ENCODE measurements at places on chromosomes 4 and X.

DNA sequence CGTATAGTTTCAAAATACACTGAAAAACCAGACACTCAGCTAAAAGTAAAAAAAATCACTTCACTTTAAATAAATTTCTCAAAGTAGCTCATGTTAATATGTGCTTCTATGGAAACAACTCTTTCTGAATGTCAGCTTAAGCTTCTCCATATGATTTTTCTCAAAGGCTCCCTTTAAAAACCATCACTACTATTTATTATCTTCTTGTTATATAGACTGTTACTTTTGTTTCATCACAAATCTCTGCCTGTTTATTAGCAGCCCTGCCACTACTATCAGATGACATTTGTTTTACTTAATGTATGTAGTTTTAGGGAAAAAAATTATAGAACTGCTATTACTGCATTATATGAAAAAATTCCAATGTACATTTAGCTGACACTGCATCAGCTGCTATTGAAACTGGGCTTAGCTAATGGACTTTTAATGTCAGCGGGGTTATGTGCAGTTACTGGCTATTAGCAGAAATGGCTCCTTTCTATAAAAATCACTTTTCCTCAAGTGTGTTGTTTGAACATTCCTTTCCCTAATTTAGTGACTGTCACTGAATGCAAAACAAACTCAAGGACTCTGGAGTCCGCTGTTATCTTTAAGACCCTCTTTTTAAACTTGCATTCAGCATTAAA is 10.8 kb downstream of the UNC5C start:
- no peak for DNase-seq

GRCh38 chrX:134725103-134725690 is 66.9 kb upstream of the PLAC1 start:
- DNase-seq = no peak

GRCh38 chr4:84669201-84669600 is 86.3 kb downstream of the CDS1 start:
- no peak for DNase-seq

GRCh38 chrX:47231167-47231566 is 1.6 kb upstream of the USP11 start:
- no peak for DNase-seq

Data from activated naive CD4-positive, alpha-beta T cell treated with Interleukin-2 at 50 U/mL for 16 hours (primary cell).